Activated CD8-positive, alpha-beta memory T cell treated with anti-CD3 and anti-CD28 coated beads for 4 hours (primary cell): ENCODE measurements at places on chromosomes 4 and X.

DNA sequence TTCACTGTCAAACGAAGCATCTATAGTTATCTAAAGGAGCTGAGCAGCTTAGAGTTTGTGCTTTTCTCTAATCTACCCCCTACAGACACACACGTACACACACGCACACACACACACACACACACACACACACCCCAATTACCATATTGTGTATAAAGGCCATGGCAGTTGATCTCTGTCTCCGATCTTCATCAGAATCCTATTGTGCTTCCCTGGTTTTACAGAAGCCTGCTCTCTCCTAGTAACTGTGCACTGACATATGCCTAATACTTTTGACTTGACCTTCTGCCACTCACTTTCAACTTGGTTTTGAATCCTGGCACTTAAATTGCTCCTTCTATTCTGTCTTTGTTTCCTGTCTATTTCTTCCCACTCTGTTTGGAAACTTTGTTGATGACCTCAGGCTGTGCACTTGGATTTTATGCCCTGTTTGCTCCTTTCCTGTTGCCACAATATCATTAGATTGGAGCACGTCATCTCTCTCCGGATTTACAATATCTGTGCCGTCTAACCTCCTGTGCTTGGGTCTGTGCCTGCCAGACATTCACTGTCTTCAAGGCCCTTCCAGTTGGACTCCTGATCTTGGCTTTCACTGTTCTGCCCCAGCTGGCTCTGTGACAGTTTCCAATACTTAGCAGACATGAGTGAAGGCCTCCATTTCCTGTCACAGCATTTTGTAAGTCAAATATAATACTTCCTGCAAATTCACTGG lies 928.1 kb downstream of the FAT4 start:
- no peak for DNase-seq

- no peak for DNase-seq
Measured at GRCh38 chr4:24810871-24811631, 15.7 kb downstream of the SOD3 start.

- DNase-seq, result no peak
Measured at GRCh38 chr4:2259036-2259540, 2.8 kb downstream of the MXD4 start.

- no peak for DNase-seq
Measured at GRCh38 chr4:2599304-2599654, 62.8 kb downstream of the FAM193A start.

DNA sequence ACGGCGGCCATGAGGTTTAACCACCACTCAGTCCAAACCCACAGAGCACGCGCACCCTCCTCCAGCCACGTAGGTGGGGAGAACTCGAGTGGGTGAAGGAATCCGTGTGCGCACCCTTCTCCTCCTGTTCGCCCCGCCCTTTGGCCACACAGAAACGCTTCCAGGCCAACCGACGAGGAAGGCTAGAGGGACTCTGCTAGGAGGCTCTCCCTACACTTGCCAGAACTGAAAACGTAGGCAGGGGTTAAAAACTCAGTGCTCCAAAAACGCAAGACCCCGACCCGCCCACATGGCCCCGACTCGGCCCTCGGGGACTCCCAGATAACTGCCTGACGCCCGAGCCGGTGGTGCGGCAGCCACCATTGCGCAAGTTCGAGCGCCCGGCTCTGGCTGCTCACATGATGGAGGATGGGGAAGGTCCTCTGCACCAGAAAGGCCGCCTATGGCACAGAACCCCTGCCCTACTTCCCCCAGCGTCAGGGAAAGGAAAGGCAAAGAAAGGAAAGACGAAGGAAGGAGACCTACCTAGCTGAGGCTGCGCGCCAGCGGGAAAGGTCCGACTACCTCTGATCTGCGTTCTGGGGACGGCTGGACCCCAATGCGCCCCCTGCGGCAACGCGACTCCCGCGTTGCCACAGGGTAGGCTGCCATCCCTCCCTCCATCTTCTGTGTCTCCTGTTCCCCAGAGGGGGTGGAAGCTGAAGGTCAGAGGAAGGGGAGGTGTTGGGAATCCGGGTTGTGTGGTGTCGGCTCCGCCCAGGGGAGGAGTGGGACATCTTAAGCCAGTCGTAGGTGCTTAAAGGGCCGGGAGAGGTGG lies 201.9 kb upstream of the AGTR2 start:
- DNase-seq, result no peak
